ENCODE measurements at places on chromosomes 7 and 10. TPM values are rescaled to one million over a fixed set of nuclear protein-coding genes. Genes with fewer than 3 reads are reported as not detected.

DNA sequence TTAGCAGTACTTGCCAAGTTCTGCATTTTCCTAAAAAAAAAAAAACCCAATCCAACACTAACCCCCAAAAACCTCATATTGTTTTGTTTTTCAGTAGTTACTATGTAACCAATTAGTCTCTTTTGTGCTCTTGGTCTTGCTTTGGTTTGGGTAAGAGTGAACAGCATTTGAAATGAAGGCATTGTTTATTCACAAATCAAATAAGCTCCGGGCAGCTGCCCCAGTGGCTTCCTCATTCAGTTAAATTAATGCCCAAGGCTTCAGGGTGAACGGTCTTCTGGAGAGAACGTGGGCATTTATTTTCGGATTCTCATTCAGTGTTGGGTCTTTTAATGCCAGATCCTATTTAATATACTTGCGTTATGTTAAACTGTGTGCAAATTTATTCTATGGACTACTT lies 108.7 kb downstream of the GFRA1 start:
- no peak for DNase-seq

DNA sequence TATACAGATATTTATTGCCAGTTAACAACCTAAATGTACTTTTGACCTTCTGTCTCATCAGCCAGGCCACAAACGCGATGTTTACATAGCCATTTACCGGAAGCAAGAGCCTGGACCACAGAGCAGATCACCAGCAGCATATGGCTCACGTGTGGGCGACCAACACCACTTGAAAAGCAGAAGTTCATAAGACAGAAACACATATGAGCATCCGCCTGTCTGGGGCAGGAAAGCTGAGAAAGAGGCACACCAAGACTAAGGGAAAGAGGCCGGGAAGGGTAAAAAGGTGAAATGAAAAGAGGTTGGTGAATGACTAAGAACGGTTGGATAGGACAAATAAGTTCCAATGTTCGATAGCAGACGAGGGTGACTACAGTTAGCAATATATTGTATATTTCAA lies 1.3 kb downstream of the ABCB1 start:
- DNase-seq = no peak

GRCh38 chr7:20314198-20314597 lies 16.5 kb upstream of the ITGB8 start:
- peak; percentile 37 for DNase-seq

DNA sequence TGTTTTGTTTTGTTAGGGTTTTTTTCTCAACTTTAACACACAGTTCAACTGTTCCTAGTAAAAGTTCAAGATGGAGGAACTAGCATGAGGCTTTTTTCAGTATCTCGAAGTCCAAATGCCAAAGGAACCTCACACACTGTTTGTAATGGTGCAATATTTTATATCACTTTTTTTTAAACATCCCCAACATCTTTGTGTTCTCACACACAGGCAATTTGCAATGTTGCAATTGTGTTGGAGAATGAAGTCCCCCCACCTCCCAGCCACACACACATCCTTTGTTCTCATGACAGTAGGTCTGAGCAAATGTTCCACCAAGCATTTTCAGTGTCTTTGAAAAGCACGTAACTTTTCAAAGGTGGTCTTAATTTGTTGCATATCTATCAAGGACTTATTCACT lies 120.9 kb downstream of the TWIST1 start:
- DNase-seq = peak; percentile 22

DNA sequence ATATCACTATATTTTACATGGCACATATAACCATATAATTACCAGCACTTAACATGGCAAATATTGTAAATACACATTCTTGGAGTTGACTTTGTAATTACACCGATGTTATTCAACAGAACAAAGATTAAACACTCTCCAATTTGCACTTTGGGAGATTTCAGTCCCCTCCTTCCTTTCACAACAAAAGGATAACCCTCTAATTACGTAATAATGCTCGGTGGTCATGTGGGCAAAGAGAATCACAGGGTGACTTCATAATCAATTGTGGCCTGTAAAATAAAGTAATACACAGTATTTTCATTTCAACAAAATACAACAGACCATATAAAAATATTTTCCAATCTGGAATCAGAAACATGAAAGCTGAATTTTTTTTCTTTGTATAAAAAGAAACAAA lies 73.2 kb downstream of the RHOBTB1 start:
- DNase-seq = no peak

- DNase-seq = no peak
Observed at GRCh38 chr10:132293813-132294520, 13.8 kb downstream of the STK32C start.

DNA sequence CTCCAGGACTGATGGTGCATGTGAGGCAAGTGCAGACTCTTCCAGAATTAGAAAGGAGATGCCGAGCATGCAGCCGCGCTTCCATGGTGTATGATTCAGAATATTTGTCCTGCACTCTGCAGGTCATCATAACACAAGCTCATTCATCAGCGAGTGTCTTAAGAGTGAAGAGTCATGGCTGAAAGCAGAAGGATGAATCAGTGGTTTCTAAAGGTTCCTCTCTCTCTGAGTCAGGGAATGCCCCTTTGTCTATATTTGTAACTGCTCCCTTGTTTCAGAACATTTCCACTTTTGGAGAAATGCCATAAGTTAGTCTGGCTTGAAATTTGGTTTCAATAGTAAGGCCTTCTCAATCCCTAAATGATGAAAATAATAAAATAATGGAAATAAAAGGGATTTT lies 52.3 kb downstream of the HECW1 start:
- DNase-seq = peak; percentile 25

DNA sequence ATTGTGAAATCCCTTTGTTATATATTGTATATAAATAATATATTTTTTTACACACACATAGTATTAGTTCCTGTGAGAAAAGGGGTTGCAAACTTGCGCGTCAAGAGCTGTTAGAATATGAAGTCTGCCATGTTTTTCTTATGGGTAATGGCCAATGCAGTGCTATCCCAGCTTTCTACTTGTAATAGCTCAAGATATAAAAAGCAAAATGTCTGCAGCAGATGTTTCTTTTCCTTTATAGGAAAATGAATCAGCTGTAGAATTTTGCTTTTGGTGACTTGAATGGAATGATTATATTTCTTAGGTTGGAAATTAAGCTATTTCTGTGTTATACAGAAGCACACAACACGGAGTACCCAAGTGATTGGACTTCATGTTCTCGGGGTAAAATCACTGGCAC lies 53.3 kb upstream of the TMEM236 start:
- DNase-seq = no peak

DNA sequence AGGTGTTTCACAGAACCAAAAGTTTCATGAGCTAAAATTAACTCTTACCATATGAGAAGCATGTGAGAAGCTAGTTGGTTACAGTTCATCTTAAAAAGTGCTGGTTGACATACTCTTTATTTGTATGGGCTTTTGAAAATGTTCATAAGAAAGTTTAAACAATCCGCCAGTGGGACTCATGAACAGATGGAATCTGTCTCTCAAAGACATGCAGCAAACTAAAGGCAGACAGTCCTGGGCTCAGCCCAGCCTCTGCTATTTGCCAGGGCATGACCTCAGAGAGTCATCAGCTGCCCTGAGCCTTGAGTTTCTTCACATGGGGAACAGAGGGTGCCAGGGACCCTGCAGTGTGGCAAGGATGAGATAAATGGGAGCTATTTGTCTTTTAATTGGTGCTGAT lies 3.2 kb downstream of the PYROXD2 start:
- no peak for DNase-seq

- no peak for DNase-seq
Observed at GRCh38 chr10:38043516-38043915, 33.0 kb downstream of the ZNF33A start.

DNA sequence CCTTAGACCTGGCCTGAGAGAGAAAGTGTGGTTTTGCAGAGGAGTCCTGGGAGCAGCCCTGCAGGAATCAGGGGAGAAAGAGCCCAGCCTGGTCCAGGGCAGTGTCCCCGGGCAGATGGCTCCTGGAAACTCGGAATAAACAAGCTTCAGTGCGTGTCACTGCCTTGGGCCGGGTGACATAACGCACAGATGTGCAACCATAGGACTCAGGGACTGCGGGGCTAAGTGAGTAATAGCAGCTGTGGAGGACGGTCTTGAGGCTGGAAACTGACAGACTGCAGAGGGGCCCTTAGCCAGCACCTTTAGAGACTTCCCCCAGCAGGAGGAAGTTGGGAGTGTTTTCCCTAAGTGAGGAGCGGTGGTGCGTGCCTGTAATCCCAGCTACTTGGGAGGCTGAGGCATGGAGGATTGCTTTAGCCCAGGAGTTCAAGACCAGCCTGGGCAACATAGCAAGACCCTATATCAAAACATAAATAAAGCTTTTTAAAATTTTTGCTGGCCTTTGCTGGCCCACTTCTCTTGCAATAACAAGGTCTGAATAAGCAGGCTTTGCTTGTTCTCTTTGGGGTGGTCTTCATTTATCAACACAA lies 5.3 kb upstream of the CLIP2 start:
- DNase-seq = no peak

DNA sequence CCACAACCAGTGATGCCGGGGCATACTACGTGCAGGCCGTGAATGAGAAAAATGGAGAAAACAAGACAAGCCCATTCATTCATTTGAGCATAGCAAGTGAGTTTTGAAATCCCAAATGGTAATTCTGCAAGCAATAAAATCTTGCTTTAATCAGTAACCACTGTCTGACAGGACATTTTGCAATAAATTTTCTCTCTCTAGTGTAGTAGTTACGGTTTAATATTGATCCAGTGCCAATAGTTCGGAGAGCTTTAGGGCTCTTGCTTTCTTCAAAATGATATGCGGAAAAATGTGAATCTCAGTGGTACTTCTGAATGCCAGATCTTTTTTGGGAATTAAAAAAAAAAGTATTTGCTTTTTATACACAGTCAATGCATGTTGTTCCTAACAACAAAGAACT lies 520.4 kb downstream of the SDK1 start:
- peak; percentile 51 for DNase-seq

- DNase-seq = no peak
Observed at GRCh38 chr7:152054367-152055230, 29.1 kb downstream of the GALNT11 start.

- peak; percentile 59 for DNase-seq
Observed at GRCh38 chr10:4242561-4243035, 457.6 kb upstream of the KLF6 start.

GRCh38 chr10:13056456-13057077 lies 43.4 kb upstream of the OPTN start:
- DNase-seq = peak; percentile 13

DNA sequence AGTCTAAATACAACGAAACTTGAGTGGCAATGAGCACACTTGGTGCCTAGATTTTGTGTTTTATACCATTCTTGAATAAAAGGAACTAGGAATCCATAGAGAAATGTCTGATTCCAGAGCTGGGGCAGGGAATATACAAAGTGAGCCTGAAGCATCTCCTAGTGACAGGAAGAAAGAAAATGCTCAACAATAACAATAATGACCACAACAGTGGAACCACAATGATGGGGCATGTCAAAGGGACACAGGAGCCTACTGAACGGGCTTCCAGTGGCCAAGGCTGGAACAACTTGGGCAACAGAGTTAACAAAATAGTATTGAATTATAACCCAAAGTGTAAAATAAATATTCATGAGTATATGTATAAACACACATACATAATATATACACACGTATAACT lies 94.4 kb upstream of the ADCY1 start:
- DNase-seq = no peak

DNA sequence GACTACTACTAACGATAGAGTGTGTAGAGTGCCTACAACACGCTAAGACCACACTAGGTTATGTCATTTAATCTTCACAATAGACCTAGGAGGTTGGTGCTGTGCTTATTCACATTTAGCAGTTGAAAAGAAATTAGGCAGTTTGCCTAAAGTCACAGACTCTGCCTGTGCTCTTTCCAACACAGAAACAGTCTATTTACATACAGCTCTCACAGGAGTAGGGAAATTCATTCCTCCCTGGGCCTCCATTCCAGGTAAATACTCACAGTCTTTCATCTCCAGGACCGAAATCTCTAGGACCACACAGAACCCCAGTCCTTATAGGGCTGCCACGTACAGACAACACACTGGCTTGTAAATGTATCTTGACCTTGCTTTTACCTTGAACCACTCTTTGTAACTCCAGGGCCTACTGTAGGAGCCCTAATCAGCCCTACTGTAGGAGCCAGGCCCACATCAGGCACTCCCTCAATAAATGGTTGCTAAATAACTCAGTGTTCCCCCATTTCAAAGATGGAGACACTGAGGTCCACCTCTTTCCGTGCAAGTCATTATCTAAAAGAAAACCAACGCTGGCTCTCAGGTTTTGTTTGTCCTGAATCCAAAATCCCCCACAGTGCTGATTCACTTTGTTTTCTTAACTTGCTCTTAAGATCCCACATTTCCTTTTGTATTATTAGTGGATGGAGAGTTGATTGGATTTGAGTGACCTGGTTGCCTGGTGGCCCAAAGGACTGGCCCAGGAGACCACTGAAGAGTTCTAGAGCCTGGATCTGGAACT lies 146.9 kb downstream of the KCNMA1 start:
- no peak for DNase-seq

DNA sequence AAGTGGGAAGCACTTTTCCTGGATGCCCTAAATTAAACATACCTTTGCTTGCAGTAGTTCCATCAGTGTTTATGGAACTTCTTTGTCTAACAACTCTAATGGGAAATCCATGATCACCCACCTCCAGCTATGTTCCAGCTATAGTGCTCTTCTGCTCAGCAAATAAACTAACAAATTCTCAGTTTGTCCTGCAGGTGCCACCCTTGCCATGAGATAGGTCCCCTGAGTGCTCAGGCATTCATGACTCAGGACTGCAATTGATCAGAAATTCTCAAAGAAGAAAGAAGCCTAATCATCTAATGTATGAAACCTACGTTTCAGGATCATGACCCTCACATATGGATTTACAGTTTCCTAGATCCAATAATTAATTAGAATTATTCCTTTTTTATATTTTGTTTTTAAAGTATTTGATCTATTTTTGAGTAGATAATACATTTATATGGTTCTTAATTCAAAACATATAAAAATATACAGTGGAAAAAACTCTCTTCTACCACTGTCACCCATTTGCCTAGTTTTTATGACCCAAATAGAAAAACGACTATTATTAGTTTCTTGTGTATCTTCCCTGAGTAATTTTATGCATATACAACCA lies 48.7 kb upstream of the DYNC1I1 start:
- peak; percentile 7 for DNase-seq

The TUBAL3 gene
- 0.20 TPM for total RNA-seq

The INTS15 gene
- total RNA-seq = 16.2 TPM

The CTAGE4 gene
- total RNA-seq = 9.1 TPM

The SHH gene
- 3.2 TPM for total RNA-seq

The ASB10 gene
- 0.69 TPM for total RNA-seq

The CYP3A4 gene
- 2.6 TPM for total RNA-seq

The HERC4 gene
- total RNA-seq = 77.9 TPM

The CYP3A7 gene
- 0.39 TPM for total RNA-seq

The LLCFC1 gene
- not detected for total RNA-seq

The PPP1R17 gene
- total RNA-seq = not detected

The BMPER gene
- 13.3 TPM for total RNA-seq

The DYDC1 gene
- 0.30 TPM for total RNA-seq

The GTF2IRD1 gene
- 18.1 TPM for total RNA-seq

Data from skin of body (tissue), 3 donors.